HFF-Myc (cell line): ENCODE measurements at places on chromosomes 11 and 22.
A peak's percentile ranks its signal among the peaks of the same experiment; 100 is the strongest.

DNA sequence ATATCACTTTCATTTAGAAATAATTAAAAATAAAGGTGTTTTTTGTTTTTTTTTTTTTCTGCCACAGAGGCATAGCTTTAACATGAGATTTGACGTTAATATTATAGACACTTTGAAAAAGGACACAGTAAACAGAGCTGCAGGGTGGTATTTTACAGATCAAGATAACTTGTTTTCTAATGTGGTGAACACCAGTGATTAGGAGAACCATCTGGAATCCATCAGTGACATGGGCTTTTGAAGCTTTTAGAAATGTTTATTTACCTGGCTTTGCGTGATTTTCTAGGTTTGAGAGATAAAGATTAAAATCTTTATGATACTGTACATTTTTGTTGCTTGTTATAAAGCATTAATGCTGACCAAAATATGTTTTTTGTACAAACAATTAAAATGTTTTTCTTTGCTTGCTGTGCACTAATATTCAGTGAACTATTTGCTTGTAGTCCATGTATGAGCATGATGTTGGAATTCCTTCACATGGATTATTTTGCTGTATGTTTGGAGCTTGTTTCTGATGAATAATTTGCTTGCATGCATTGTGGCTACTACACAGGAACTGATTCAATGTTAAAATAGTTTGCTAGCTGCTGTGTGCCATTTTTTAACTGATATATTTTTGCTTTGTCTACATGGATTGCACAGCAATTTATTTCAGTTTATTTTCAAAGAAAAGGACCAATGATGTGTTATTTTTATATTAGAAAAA is 352.1 kb upstream of the NARS2 start:
- DNase-seq: peak; percentile 42

- DNase-seq: no peak
Observed at GRCh38 chr22:32996702-32997101, 61.5 kb downstream of the SYN3 start.

DNA sequence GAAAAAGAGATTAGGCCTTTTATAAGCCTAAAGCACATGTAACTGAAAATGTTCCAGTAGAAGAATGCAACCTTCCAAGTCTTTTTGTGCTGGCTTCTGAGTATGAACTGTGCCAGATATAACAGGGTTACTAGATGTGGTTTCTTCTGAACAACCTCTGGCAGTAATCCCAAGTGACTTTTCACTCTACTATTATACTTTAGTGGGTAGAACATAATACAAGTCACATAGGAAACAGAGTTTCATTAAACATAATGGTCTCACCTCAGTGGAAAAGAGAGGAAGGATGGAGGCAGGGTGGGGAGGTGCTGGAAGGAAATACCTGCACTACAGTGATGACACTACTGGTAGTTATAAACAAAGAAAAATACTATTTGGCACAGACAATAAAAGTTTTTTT is 81.3 kb downstream of the PHF21A start:
- DNase-seq: no peak

DNA sequence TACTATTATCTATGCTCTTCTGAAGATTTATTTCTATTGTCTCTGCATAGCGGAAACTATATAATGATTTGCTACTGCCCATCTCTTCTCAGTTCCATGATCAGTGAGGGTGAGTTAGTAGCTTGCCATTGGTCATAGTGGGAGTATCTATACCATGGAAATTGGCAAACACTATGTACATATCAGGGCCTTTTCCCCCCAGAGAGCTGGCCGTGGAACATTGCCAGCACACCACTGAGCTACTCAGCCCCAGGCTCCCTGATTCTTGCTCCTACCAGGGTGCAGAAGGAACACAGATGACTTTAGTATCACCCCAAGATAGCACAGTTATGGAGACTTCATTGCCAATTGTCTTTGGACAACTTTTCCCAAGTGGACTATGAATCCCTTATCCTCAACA is 33.2 kb downstream of the IRAG1 start:
- DNase-seq: no peak

DNA sequence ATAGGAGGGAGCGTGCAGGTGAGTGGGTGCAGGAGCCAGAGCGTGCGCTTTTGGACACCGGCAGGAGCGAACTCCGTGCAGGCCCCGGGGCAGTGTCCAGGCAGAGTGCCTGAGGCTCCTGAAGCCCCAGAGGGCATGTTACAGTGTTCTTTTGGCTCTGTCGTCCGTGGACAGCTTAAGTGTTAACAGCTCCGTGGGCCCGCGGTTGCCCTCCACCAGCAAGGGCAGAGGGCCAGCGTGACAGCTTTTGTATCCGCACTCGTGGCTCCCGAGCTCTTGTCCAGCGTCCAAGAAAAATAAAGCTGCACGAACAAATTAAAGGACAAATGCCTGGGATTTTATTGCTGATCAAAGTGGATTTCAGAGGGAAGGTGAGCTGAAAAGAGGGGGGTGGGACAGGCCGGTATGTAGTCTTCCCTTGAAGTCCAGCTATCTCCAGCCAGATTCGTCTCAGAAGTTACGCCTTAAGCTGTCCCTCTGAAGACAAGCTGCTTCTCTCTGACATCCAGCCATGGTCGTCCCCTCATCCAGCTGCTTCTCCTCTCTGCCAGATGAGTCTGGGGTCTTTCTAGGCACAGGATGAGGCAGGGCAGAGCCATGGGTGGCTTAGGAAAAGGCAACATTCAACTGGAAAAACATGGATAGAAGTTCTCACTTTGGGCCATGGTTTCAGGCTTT is 968 bp upstream of the TMEM109 start:
- DNase-seq: no peak

DNA sequence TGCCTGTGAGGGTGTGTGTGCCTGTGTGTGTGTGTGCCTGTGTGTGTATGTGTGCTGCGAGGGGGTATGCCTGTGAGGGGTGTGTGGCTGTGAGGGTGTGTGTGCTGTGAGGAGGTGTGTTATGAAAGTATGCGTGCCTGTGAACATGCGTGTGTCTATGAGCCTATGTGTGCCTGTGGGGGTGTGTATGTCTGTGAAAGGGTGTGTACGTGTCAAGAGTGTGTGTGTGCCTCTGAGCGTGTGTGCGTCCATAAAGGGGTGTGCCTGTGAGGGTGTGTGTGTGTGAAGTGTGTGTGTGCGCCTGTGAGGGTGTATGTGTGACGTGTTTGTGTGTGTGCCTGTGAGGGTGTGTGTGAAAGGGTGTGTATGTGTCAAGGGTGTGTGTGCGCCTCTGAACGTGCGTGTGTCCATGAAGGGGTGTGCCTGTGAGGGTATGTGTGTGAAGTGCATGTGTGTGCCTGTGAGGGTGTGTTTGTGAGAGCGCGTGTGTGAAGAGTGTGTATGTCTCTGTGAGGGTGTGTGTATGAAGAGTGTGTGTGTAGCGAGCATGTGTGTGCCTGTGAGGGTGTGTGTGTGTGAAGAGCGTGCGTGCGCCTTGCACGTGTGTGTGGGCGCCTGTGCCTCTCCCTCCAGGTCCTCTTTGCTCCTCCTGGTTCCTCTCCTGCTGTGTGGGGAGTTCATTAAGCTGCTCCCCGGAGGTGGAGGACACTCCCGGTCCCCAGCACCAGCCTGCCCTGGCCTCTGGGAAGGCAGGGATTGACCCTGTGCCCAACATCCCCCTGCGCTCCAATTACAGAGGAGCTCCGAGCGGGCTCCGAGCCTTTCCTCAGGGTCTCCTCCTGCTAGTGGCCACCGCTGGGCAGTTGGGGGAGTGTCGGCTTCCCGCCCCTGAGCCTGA is 53.3 kb downstream of the CACNA1I start:
- DNase-seq: no peak

- DNase-seq: no peak
Observed at GRCh38 chr22:19853879-19854777, 546 bp downstream of the GNB1L start.

DNA sequence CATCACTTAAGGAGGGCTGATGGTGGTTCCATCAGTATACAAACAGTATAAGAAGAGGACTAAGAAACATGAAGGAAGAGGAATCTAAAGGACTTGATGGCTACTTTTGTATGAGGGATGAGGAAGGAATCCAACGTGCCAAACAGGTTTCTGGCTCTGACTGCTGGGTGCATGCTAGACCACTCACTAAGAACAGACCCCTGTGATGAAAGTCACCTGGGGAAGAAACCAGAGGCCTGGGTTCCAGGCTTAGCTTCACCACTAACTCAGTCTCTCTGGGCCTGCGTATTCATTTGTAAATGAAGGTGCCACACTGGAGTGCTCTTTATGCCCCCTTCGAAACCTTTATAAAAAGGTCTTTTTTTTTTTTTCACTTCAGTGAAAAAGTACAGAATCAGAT is 55.1 kb downstream of the AAMDC start:
- no peak for DNase-seq

DNA sequence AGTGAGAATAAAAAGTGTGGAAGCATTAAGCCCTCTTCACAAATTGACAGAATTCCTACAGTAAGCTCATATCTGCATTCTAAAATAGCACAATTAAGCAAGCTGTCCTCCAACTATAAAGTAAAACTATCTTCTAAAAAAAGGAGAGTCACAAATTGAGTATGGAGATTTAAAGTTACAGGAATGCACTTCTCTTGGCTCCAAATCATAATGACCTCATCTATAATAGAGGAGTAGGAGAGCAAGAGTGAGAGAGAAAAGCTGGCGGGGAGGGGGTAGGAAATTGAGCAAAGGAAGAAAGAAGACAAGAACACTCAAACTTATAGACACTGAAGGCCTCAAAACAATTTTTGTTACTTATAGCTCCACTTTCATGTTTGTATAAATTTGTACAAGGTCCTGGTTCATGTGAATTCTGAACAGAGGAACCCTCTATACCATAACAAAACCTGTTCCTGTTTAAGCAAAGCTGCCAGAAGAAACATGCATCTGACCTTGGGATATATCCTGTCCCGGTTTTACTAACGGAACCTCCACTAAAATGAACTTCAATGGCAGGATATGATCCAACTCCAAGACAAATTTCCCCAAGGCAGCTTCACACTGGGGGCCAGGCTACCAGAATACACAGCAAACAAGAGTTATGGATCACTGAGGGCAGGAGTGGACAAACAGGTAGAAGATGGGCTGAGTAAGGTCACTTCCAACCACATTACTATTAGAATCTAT is 37.2 kb downstream of the SLC35F2 start:
- no peak for DNase-seq

- DNase-seq: no peak
Observed at GRCh38 chr22:48235744-48236143, 1473.3 kb downstream of the TBC1D22A start.

GRCh38 chr11:124518989-124519451 is 24.4 kb downstream of the OR8B12 start:
- no peak for DNase-seq

- no peak for DNase-seq
Observed at GRCh38 chr22:44914026-44914721, 95.6 kb downstream of the PHF21B start.

GRCh38 chr22:28734393-28734792 is 7.2 kb downstream of the CHEK2 start:
- no peak for DNase-seq

- no peak for DNase-seq
Observed at GRCh38 chr11:17767301-17767885, 32.8 kb downstream of the KCNC1 start.

DNA sequence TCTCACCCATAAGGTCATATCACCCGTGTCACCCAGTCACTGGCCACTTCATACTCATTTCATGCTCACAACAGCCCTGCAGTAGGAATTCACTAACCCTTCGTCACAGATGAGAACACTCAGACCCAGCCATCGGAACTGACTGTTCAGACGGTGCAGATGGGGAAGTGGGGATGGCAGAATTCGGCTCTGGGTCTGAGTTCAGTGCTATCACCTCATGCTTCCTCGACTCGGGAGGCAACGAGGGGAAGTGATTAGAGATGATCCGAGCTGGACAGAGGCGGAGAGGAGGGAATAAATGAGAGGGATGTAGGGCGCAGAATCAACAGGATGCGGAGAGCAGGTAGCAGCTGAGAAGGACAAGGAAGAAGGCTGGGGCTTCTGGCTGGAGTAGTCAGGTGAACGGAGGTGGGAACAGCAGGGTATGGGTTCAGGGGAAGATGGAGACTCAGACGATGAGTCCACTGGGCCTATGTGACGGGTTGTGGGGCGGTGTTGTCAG is 4.7 kb downstream of the B3GNT6 start:
- no peak for DNase-seq

DNA sequence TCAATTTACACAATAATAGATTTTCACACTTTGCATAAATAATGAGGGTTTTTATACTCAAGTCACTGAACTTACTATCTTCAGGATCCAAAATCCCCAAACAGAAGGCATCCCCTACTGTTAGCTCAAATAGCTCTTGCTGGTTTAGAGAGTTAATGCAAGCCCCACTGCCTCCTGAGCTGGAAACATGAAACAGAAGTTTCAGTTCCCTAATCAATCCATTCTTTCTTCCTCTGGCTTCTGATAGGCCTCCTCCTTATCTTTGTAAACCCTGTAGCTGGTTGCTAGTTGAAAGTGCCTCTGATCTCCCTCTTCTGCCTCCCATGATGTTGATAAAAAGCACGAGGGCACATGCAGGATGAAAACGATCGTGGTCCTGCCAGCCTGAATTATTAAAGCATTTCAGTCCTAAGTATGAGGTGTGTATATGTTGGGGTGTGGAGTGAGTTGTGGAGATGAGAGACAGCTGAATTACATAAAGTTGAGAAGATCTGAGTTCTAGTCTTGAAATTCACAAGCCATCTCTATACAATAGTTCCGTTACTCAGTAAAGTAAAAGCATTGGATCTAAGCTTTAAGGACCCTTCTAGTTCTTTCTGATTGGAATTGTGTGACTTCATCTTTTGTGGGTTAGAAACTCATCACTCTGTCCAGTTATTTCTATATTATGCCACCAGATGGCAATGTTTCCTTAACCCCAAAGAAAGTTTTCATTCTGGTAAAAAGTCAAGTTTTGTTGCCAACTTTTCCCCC is 35.0 kb upstream of the EHF start:
- DNase-seq: peak; percentile 52

DNA sequence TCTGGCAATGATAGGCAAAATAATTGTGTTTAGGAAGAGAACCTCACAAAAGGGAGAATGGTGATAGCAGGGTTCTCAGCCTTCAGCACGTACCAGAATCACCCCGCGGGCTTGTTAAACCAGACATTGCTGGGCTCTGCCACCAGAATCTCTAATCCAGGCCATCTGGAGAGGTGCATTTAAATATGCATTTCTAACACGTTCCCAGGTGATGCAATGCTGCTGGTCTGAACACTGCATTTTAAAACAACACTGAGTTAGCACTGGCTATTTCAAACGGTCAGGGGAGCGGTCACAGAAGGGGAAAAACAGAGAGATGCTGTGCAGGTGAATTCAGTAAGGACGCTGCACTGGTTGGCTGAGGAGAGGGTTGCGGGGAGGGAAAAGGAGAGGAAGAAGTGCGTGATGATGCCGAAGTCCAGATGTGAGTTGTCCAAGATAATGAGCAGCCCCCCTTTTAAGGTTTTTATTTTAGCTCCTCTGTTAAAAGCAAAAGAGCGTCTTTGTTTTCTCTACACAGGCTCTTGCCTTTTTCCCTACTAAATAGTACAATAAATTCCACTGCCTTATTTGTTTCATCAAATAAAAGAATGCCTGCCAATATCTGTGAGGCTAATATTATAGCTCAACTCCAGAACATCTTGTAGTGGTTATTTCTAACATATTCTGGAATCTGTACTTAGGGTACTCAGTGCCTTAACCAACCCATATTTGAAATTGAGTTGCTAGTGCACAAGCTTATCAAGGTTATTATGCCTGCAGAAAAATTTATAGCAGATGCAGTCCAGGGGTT is 109.6 kb upstream of the POU2AF2 start:
- no peak for DNase-seq
